NCI-H345 (cell line): ENCODE measurements at places on chromosomes 12 and 14.

DNA sequence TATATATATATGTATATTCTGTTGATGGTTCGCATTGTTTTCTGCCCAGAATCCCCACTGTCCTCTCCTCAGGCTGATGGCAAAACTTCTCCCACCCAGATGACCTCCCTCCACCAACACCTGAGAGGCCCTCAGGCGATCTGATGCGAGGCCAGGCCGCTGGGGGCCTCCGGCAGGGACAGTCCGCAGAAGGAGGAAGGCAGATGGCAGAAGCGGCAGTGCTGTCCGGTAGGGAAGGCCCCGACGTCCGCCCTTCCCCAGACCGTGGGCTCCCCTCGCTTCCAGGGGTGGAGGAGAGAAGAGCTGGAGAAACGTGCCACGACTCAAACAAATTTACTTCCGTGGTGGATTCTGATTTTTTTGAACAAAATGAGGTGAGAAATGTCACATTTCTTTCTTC lies 178.3 kb upstream of the RGS6 start:
- no peak for DNase-seq

GRCh38 chr12:106962286-106962685 lies 6.6 kb downstream of the TMEM263 start:
- no peak for DNase-seq

DNA sequence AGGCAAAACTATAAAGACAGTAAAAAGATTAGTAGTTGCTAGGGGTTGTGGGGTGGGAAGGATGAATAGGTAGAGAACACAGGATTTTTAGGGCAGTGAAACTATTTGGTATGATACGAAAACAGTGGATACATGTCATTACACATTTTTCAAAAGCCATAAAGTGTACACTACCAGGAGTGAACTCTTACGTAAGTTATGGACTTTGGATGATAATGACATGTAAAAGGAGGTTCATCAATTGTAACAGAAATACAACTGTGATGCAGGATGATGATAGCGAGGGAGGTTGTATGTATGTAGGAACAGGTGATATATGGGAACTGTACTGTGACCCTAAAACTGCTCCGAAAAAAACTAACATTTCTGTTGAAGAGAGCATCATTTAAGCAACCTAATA lies 15.1 kb upstream of the FGF6 start:
- DNase-seq = no peak

DNA sequence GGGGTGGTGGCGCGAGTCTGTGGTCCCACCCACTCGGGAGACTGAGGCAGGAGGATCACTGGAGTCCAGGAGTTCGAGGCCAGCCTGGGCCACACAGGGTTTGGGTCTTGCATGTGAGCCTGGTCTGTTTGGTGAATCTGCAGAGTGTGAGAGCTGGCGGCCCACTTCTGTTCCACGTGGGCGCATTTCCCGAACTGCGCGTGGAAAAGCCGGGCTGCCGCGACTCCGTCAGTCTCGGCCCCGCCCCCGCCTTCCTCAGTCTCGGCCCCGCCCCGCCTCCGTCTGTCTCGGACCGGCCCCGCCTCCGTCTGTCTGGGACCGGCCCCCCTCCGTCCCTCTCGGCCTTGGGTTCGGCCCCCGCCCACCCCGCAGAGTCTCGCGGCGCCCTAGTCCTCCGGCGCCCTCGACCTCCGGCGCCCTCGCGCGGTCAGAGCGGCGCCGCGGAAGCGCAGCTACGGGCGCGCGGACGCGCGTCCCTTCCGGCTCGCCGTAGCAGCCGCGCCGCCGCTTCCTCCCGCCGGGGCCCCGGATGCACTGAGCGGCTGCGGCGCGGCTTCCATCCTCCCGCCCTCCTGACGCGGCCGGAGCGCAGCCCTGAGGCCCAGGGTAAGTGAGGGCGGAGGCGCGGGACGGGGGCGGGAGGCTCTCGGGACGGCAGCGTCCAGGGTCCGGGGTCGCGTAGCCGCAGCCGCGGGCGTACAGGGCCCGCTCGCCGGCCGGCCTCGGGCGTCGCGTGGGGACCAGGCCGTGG lies at the start of gene EP400:
TSS of gene EP400 (plus strand) at position 512 of the 751 bp plus-strand sequence. CDS start 10,678 bp downstream, outside the sequence.
- DNase-seq = peak; percentile 92

- no peak for DNase-seq
Observed at GRCh38 chr12:8156416-8156815, 399 bp upstream of the ZNF705A start.

DNA sequence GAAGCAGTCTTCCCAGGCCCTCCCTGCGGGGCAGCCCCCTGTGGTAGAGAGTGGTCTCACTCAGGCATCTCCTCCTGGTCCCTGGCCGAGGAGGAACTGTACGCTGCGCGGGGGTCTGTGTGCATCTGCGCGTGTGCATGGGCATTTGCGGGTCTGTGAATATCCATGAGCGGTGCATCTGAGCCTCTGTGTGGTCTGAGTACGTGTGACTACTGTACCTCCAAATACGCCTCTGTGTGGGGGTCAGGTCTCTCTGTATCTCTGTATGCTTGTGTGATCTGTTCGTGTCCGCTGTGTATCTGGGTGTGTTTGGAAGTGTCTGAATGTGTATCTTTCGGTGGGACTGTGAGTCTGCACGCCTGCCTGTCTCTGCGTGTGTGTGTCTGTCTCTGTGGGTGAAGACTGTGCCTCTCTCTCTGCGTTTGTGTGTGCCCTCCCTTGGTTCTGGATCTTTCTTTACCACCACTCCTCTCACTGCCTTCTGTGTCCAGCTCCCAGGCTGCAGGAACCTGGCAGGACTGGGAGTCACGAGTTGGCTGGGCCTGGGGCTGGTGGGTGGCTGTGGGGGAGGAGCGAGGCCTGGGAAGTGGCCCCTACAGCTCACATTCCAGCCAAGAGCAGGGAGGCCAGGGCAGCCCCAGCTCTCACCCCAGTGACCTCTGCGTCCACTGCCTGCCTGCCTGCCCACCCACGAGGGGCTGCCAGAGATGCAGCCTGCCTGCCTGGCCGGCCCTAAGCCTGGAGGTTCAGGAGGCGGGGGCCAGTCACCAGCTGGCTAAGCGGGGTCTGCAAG lies 1.1 kb upstream of the PGF start:
- DNase-seq = no peak

DNA sequence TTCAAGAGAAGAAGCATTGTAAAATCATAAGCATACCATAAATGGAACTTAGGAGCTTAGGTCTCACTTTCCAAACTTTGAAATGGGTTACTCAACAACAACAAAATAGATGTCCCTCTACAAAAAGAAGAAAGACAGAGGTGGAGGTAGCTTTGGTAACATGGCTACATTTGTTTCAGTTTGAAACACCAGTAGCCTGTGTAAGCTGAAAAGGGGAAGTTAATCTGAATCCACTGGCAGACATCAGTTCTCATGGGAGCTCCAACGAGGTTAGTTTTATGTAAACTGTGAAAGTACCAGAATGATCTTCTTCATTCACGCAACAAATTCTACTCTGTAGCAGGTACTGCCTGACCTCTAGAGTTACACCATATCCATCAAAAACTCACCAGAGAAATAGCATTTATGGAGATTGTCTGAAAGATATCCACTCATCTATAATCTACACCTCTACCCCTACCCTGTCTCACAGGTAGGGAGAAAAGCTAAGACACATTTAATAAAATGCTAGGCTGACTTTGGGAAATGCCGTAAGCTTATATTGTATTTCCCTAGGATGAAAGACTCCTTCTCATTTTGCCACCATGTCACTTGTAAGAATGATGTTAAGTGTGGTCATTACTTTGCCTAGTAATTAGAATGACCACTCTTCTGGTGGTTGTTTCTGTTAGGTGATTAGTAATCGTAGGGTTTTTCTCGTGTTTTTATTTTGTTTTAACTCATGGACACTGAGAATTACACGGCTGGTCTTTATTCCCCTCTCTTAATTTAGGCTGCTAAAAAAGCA lies 224.1 kb downstream of the ASCL1 start:
- no peak for DNase-seq

DNA sequence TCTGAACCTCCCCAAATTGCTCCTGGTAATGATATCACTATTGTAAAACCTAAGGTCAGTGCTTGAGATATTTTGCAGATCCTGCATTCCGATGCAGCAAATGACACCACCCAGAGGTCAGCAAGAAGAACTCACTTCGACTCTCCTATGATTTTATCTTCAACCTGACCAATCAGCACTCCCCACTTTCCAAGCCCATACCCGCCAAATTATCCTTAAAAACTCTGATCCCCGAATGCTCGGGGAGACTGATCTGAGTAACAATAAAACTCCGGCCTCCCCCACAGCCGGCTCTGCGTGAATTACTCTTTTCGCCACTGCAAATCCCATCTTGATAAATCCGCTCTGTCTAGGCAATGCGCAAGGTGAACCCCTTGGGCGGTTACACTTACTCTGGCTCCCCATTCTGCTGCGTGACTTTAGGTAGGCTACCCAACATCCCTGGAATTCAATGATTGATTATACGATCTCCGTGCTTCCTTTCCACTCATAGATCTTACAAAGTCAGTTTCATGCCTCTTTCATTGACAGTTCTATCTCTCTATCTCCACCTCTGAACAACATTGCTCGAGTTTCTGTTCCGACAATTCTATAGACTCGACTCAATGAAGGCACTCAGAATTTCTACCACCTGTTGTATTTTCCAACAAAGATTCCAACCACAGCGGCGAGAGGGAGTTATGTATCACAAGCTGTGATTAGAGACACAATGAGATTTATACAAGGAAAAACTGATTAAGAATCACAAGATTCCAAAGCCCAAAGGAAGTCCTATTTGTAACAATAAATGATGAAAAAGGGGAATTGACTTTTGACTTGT lies 939 bp downstream of the NPC2 start:
- no peak for DNase-seq

DNA sequence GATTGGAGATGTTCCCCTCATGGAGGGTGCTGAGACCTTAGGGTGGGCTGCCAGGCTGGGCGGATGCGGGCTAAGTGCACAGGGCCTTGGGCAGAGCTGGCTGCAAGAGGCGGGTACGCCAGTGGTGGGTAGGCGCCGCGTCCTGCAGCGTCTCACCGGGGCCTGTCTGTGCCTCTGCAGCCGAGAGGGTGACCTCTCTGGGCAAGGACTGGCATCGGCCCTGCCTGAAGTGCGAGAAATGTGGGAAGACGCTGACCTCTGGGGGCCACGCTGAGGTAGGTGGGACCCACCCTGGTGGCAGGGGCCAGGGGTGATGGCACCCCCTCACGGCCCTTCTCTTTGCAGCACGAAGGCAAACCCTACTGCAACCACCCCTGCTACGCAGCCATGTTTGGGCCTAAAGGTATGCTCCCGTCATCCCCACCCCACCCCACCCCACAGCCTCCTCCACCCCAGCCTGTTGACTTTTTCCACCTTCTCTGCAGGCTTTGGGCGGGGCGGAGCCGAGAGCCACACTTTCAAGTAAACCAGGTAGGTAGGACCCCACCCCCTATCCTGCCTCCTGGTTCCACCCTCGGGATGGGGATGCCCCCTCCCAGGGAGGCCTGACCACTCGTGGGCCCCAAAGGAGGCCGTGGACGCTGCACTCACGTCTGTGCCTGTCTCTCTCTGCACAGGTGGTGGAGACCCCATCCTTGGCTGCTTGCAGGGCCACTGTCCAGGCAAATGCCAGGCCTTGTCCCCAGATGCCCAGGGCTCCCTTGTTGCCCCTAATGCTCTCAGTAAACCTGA lies 1.5 kb downstream of the CRIP1 start:
- DNase-seq = no peak

DNA sequence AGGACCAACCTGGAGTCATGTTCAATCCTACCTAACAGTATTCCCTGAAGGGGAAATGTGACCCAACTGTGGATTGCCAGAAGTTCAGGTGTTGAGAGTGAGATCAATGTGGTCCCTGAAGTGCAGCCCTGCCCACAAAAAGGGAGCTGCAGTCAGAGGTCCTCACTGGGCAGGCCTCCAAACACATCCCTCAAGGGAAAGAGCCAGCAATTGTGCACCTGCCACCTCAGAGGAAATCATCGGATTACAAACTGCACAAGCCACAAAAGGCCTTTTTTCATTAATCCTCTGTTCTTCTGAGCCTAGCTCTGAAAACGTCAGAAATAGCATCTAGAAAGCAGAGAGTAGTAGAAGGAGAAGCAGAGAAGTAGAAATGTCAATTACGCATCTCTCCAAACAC lies 10.8 kb upstream of the MDM1 start:
- DNase-seq = peak; percentile 91

DNA sequence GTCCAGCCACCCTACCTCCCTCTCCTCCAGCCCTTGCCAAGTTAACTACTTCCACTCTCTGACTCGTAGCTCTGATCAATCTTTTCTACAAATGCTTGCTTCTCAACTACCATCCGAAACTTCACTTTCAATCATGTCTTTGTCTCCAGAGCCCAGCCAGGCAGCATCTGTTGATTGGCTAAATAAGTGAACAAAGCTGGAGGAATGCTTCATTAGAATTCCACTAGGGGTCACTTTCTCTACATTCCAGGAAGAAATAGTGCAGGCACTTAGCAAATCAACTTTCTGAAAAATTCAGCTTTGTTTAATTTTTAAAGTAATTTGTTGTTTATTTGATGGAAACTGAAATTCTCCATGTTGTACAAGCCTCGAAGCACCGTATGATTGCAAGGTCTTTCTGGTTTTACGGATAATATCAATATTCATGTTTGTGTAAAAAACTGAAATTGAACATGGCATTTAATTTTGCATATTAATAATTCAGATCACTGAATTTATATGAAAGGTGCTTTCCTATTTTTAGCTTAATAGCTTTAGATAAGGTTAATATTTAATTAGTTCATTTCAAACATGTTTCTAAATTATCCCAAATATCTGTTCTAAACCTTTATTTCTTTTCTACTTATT lies 32.4 kb upstream of the HELB start:
- DNase-seq = peak; percentile 14

GRCh38 chr12:61667676-61668075 lies 592.5 kb upstream of the USP15 start:
- DNase-seq = no peak

GRCh38 chr12:58176296-58176869 lies 235.0 kb downstream of the ATP23 start:
- DNase-seq = no peak

- DNase-seq = peak; percentile 77
Observed at GRCh38 chr14:54773171-54774006, 129.2 kb downstream of the GCH1 start.

DNA sequence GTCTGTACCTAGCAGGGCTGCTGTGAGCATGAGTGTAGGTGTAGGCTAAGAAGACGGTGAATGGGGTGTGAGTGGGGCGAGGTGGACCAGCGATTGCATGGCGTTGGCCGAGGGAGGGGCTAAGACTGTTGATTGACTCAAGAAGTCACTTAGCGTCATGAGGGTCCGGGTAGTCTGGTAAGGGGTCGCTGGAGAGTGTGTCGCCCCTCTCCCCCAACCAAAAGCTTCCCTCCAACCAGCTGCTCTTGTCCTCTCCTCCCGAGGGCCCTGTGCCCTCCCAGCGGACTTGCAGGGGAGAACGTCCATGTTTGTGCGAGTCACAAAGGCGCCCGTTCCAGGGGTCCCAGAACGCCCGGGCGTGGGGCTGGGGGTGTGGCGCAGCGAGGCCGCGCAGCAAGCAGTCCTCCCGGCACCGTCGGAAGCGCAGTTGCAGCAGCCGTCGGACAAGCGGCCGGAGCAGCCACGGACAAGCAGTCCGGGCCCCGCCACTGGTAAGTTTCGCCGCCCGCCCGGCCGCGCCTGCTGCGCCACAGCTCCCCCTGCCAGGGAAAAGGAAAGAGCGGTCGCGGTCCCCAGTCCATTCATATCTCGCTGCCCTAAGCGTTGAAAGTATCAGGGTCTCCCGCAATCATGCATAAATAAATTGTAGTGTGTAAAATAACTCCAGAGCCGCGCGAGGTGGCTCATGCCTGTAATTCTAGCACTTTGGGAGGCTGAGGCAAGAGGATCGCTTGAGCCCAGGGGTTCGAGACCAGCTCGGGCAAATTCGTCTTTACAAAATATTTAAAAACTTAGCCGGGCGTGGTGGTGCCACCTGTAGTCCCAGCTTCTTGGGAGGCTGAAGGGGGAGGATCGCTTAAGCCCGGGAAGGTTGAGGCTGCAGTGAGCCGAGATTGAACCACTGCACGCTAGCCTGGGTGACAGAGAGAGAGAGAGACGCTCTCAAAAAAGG lies at the start of gene CCDC63:
TSS of gene CCDC63 (plus strand) at position 373 of the 952 bp plus-strand sequence. CDS start 5,968 bp downstream, outside the sequence.
- DNase-seq = peak; percentile 39
